ENCODE measurements at places on chromosomes 7 and 10. TPM values are rescaled to one million over a fixed set of nuclear protein-coding genes. Genes with fewer than 3 reads are reported as not detected.

Gene FAM131B
- total RNA-seq: 1.5 TPM

DNA sequence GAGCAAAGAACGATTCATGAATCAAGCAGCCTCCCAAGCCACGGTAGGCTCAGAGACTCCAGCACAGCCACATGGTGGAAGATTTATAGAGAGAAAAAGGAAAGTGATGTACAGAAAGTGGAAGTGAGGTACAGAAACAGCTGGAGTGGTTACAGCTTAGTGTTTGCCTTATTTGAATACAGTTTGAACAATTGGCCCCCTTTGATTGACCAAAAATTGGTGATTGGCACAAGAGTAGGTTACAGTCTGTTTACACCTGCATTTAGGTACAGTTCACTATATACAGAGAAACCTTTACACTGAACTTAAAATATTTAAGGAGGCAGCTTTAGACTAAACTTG is 136.4 kb upstream of the ASAH2 start:
- no peak for DNase-seq

Gene MLXIPL
- 3.4 TPM for total RNA-seq

- DNase-seq: no peak
Observed at GRCh38 chr7:43332193-43332796, 219.8 kb downstream of the HECW1 start.

DNA sequence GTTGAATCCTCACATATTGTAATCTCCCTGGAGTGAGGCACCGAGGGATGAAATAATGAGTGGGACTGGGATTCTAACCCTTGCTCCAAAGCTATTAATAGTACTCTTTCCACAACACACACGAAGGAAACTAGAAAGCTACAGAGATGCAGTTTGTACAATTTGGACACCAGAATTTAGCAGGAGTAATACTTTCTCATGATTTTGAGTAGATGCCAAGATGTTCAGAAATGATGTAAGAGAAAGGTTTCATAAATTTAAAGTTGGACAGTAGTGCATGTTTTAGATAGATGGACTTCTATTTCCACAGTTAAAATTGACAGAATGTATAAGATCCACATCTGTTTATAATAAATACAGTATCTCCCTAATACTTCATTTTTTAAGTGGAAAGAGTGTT is 46.5 kb downstream of the PRR15 start:
- DNase-seq: no peak

Gene EN2
- total RNA-seq: not detected

- DNase-seq: no peak
Observed at GRCh38 chr10:71771204-71771603, 2.1 kb downstream of the VSIR start.

GRCh38 chr10:117796130-117796745 is 250.5 kb downstream of the RAB11FIP2 start:
- no peak for DNase-seq

Gene PHKG1
- 65.2 TPM for total RNA-seq

Measured in tongue (tissue), 3 donors.